ENCODE measurements at places on chromosomes 13 and 19.

- DNase-seq = no peak
Observed at GRCh38 chr19:33428627-33429125, 55.2 kb downstream of the CEBPG start.

- DNase-seq = no peak
Observed at GRCh38 chr19:14915116-14915515, 26.2 kb upstream of the OR7C2 start.

DNA sequence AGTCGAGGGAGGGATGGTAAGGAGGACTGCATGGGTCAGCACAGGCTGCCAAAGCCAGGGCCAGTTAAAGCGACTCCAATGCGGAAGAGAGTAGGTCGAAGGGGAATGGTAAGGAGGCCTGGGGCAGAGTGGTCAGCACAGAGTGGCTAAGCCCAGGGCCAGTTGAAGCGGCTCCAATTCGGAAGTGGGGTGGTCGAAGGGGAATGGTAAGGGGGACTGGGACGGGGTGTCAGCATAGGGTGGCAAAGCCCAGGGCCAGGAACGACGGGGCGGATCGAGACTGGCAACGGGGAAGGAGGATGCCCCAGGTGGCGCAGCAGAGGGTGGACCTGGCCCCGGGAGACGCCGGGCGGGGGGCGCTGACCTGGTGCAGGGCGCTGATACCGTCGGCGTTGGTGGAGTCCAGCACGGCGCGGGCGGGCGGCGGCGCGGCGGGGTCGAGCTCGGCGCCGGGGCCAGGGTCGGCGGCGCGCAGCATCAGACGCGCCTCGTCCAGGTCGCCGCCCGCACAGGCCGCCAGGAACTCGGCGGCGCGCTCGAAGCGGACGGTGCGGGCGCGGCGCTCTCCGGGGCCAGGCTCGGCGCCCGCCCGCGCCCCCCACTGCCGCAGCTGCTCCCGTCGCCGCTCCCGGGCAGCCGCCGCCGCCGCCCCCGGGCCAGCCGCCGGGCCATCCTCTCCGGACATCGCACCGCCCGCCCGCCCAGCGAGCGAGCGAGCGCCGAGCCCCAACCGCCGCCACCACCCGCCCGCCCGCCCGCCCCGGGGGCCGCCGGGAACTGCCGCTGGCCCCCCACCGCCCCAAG lies at the start of gene PPP1R12C:
Gene PPP1R12C (minus strand): TSS at position 779 of the 804 bp plus-strand sequence. CDS start 94 bp downstream, at position 685.
- DNase-seq = no peak

DNA sequence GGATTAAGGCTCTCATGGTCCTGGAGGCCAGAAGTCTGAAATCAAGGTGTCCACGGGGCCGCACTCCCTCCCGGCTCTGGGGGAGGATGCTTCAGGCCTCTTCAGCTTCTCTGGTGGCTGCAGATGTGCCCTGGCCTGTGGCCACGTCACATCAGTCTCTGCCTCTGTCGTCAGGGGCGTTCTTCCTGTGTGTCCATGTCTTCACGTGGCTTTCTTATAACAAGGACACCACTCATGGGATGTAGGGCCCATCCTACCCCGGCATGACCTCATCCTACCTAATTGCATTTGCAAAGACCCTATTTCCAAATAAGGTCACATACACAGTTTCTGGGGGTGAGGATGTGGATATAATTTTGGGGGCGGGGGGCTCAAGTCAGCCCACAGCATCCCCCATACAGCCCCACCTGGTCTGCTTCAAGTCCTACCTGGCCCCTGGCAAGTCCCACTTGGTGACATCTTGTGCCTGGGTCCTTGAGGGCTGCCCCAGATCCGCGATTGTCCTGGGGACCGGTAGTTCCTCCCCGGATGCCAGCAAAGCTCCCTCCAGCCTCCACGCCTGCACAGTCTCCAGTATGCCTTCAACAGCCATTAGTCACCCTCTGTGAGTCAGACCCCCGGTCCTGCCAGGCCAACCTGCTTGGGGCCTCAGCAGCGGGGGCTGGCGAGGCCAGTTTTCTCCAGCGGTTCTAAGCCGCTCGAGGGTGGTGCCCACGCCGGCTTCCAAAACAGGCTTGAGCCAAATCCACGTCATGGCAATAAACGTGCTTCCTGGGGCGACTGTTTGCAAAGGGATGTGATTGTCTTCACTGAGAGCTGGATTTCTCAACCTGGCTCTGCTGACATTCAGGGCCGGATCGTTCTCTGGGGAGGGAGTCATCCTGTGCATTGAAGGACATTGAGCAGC lies 32.2 kb downstream of the MYO9B start:
- peak; percentile 86 for DNase-seq

- DNase-seq = no peak
Observed at GRCh38 chr19:56321254-56321988, 6.8 kb upstream of the ZSCAN5A start.

DNA sequence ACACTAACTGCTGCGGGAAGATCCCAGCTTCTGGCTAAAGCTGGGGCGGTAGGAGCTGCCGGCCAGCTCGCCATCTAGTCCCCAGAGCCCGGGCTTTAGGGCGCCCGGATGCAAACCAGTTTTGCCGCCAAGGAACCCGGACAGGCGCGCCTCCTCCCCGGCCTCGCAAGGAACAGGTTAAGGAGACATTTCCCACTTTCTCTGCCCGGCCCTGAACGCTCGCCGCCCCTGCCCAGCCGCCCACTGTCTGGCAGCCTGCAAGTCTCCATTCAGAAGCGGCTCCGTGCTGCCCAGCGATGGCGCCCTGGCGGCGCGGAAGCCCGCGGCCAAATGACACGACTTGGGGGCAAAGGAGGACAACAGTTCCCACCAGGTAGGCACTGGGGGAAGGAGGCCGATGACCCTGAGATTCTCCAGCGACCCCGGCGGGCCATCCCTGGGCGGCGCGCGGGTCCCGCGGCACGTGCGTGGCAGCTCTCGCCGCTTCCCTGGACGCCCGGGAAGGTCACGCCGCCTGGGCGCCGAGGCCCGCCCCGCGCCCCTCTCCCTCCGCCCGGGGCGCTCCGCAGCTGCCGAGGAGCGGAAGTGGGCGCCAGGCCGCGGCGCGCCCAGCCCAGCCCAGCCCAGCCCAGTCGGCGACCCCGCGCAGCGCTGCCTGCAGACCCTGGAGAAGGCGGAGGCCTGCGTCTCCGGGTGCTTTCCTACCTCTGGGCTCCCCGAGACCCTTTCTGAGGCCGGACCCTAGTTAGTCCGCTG lies 42.2 kb upstream of the HNRNPA1L2 start:
- DNase-seq = no peak

Measured in gastrocnemius medialis (tissue), 4 donors.